Left renal cortex interstitium (tissue), 4 donors: ENCODE measurements at places on chromosomes 16 and 17.

- no peak for DNase-seq
These were observed 29.9 kb upstream of the DHRS7B start for GRCh38 chr17:21096874-21097273.

GRCh38 chr16:84740596-84741116 is 40.9 kb downstream of the USP10 start:
- no peak for DNase-seq

GRCh38 chr17:49914664-49915063 is 54.3 kb upstream of the DLX4 start:
- no peak for DNase-seq

DNA sequence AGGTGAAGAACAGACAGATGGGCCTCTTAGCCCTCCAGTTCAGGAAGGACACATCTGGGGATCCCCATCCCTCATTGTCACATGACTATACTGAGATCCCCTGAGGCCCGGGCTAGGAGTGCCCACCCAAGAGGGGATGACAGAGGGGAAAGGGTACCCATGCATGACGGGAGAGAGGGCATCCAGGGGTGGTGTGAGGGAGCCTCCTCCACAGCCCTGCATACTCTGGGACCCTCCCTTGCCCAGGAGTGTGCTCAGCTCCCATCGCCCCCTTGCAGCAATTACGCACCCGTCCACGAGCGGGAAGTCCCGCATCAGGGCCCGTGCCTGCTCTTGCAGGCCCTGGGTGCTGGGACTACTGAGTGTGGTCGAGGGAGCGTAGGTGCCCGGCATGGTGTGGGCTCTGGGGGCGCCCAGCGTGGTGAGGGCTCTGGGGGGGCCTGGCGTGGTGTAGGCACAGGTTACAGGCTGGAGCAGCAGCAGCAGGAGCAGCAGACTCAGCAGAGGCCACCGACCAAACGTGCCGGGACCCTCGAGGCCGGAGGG is 6.5 kb downstream of the DPEP2 start:
- DNase-seq, result no peak

- DNase-seq, result no peak
These were observed 616 bp downstream of the CCDC182 start for GRCh38 chr17:57744195-57745170.

- no peak for DNase-seq
These were observed 248.3 kb downstream of the KATNIP start for GRCh38 chr16:27798241-27798640.

DNA sequence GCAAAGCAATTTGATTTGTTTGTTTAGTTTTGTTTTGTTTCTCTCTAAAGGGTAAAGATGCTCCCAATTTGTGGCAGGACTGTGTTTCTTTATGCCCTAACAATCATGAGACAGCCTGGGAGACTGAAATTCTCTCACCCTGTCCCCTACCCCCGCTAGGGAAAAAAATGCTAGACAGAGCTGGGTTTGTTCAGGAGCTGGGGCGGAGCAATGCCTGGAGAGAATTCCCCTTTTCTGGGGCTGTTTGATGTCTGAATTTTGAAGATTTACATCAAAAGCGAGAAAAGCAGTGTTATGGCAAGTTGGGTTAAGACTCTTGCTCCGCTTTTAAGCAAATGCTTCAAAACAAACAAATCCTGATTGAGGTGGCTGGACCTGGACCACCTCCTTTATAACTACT is 8.4 kb downstream of the MAF start:
- DNase-seq, result no peak

GRCh38 chr17:74040291-74040690 is 163.2 kb upstream of the RPL38 start:
- DNase-seq, result no peak

GRCh38 chr17:45824475-45824874 is 20.2 kb upstream of the SPPL2C start:
- DNase-seq, result no peak

DNA sequence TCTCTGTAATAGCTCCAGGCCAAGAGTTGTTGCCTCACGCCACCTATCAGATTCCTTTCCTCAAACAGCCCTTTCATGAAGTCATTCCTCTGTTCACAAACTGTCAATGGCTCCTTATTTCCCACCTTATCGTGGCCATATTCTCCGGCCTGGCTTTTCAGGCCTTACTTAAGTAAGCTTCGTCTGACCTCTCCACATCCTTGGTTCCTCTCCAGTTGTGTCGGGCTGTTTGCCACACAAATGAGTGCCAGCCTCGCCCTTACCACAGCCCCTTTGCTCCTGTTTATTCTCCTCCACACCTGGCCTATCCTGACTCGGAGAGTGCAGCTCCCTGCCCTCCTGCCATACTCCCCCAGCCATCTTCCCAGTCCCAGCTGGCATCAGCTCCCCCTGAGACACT is 2.0 kb downstream of the TP53I13 start:
- DNase-seq, result no peak

GRCh38 chr17:58576679-58577367 is 62.4 kb upstream of the MTMR4 start:
- no peak for DNase-seq

DNA sequence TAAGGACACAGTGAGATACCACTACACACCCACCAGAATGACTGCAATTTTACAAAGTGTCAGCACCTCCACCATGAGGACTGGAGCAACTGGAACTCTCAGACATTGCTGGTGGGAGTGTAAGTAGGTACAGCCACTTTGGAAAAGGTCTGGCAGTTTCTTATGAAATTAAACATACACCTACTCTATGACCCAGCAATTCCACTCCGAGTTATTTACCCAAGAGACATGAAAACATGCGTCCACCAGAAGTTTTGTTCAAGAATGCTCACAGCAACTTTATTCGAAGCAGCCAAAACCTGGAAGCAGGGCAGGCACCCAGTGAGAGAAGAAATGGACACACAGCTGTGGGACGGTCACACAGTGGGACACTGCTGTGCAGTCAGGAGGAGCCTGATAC is 384.0 kb downstream of the SOX9 start:
- DNase-seq, result no peak

DNA sequence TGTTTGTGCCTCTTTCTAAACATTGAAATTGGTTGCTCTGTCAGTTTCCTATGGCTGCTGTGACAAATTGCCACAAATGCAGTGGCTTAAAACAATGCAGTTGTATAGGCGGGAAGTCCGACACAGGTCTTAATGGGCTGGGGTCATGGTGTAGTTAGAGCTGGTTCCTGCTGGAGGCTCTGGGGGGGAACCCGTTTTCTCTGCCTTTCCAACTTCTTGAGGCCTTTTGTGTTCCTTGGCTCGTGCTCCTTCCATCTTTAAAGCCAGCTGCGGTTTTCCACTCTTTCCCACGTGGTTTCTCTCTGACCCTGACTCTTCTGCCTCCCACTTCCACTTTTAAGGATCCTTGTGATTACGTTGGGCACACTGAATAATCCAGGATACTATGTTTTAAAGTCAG is 12.5 kb downstream of the EPN2 start:
- no peak for DNase-seq
